ENCODE measurements at places on chromosomes 3 and 15.

DNA sequence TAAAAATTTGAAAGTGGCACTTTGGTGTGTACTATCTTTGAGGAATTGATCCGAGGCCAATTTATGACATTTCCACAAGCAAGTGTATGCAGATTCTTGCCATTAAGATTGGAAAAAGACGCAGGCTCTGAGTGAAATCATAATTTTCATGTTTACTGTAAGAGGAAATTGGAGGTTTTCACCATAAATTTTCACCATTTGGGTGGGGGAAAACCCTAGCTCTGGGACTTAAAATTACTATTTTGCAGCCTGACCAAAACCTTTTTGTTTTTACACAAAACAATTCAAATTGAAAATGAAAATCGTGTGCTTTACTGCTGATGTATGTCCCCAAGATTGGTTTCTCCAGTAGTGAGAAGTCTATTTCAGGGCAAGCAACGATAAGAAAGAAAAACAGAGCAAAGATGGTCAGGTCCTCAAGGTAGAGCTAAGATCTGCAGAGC, 282.6 kb downstream of the FOXP1 start:
- DNase-seq: no peak

GRCh38 chr3:55322638-55323037, 164.5 kb downstream of the WNT5A start:
- no peak for DNase-seq

GRCh38 chr3:70621451-70621850, 309.0 kb upstream of the MDFIC2 start:
- no peak for DNase-seq

- DNase-seq: no peak
Observed at GRCh38 chr15:71997691-71998090, 120.3 kb downstream of the MYO9A start.

DNA sequence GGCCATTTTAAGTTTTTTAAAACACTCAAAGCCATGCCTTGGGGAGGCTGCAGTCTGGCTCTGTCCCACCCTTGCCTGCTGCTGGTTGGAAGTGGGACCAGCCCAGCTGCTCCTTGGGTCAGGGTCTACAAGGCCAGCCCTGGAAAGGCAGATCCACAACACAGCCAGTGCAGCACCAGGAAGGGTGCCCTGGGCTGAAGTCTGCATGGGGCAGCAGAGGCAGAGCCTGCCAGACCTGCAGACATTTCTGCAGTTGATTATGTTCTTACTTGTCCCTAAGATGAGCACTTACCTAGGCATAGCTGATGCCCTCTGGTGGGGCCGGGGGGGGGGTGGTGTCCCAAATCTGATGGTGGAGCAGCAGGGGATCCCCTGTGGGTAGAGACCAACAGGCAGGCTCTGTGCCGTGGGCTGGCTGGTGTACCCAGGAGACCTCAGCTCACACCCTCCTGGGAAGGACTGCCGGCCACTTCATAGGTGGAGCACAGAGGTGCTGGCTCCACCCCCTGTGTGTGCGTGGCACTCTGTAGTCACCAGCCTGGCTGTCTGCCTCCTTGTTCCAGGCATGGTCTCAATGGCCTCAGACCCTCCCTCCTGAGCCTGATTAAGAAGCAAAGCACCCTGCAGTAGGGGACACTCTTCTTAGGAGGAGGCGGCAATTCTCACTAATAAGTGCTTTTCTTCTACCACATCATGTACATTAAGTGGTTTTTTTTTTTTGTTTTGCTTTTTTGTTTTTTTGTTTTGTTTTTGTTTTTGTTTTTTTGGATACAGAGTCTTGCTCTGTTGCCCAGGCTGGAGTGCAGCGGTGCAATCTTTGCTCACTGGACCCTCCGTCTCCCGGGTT, 97.4 kb upstream of the KLF13 start:
- no peak for DNase-seq

DNA sequence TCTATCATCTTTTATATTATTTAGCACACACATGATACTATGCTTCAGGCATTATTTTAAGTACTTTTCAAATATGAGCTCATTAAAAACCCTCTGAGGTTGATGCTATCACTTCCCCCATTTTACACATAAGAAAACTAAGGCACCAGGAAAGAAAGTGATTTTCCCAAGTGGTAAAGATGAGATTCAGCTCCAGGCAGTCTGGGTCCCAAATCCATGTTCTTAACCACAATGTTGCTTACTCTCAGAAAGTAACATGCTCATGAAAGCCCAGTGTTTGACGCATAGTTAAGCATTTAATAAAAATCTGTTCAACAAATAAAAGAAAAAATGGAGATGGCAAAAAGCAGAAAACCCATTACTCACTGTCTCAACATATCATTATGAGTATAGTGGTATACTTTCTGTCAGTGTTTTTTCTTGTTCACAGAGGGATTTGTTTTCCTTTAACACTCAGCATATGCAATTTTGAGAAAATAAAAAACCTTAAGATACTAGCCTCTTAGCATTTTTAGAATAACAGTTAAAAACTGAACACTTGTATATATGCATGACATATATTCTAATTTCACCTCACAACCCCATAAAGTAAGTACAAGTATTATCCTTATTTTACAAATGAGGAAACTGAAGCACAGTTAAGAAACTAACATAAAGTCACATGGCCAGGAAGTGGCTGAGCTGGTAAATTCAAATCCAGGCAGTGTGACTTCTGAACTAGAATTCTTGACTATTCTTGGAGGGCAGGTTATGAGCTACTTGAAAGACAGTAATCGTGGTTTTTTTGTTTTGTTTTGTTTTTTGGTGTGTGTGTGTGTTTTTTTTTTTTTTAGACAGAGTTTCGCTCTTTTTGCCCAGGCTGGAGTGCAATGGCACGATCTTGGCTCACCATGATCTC, 10.4 kb downstream of the PEAK1 start:
- no peak for DNase-seq

GRCh38 chr15:71808311-71809020, 1.9 kb upstream of the NR2E3 start:
- DNase-seq: no peak

DNA sequence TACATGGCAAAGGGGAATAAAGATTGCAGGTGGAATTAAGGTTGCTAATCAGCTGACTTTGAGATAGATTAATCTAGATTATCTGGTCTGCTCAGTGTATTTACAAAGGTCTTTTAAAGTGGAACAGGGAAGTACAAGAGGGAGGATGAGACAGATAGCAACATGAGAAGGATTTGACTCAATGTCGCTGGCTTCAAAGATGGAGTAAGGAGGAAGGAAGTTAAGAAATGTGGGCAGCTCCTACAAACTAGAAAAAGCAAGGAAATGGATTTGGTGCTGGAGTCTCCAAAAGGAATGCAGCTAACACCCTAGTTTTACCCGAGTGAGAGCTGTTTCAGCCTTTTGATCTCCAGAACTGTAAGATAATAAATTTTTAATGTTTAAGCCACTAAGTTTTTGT, 180.7 kb upstream of the TTC14 start:
- DNase-seq: no peak

DNA sequence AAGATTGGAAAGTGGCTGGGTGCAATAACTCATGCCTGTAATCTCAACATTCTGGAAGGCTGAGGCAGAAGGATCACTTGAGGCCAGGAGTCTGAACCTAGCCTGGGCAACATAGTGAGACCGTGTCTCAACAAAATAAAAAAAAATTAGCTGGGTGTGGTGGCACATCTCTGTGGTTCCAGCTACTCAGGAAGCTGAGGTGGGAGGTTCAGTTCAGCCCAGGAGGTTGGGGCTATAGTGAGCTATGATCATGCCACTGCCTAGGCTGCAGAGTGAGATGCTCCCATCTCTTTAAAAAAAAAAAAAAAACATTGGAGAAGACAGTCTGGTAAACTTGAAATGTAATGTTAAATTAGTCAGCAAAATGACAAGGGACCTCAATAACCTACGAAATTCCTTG, 57.9 kb downstream of the STAG1 start:
- no peak for DNase-seq

DNA sequence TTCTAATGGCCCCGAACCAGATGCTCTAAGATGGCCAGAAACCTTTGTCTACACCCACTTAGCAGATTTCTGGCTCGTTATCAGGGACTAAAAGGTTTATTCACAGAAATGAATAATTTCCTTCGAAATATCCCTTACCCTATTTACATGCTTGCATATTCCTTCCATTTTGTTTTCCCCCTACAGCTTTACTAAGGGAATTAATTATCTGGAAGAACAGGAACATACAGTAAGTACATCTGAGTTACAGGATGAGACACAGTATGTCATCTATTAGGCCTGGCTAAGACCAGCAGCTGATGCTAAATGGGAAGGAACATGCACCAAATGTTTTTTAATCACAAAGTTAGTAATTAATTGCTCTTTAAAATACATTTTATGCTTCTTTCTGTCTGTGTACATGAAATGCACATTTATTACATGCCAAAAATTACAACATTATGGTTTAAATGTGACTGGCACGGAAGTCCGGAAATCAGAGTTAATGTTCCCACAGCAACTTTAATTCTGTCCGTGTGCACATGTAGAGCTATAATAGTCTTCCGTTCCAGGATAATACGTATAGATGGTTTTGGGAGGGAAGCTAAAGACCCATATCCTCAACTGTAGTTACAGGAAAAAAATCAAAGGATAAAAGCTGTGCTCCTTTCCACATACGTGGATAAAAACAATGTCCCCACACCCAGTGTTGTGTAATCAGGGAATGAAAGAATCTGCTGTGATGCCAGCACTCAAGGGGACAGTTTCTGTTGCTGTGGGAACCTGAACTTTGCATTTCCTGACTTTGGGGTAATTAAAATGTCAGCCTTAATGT, 82.0 kb downstream of the TIGIT start:
- DNase-seq: no peak

- peak; percentile 4 for DNase-seq
Observed at GRCh38 chr15:25501828-25502446, 63.1 kb upstream of the UBE3A start.

- DNase-seq: no peak
Observed at GRCh38 chr3:154304116-154304786, 20.0 kb downstream of the DHX36 start.
